Glutamatergic neuron (in vitro differentiated cells): ENCODE measurements at places on chromosomes 16 and 17.

GRCh38 chr16:3595521-3596021, 15.8 kb downstream of the SLX4 start:
- DNase-seq: no peak

DNA sequence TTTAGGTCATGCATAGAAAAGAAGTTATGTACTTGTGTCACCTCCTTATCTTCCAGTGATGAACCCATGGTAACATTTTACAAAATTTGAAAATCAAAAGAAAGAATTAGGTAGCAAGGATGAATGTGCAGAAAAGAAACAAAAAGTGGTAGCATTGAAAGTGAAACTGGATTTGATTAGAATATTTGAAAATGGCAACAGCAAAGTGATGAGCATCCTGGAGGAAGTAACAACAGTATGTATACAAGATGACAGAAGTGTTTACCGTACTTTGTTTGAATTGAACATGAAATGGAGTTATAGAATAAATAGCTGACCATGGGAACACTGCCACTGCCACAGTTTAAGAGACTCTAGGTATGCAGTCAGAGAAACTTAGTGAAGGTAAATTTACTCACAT, 1313.1 kb downstream of the CDH11 start:
- DNase-seq: no peak

- no peak for DNase-seq
These were observed 419.6 kb downstream of the NPIPA7 start for GRCh38 chr16:16798504-16798903.

GRCh38 chr17:19378416-19379360, at the start of gene MAPK7:
Gene MAPK7 (plus strand): TSS chr17:19378498. CDS start chr17:19378901, 403 bp downstream.
- DNase-seq: no peak

DNA sequence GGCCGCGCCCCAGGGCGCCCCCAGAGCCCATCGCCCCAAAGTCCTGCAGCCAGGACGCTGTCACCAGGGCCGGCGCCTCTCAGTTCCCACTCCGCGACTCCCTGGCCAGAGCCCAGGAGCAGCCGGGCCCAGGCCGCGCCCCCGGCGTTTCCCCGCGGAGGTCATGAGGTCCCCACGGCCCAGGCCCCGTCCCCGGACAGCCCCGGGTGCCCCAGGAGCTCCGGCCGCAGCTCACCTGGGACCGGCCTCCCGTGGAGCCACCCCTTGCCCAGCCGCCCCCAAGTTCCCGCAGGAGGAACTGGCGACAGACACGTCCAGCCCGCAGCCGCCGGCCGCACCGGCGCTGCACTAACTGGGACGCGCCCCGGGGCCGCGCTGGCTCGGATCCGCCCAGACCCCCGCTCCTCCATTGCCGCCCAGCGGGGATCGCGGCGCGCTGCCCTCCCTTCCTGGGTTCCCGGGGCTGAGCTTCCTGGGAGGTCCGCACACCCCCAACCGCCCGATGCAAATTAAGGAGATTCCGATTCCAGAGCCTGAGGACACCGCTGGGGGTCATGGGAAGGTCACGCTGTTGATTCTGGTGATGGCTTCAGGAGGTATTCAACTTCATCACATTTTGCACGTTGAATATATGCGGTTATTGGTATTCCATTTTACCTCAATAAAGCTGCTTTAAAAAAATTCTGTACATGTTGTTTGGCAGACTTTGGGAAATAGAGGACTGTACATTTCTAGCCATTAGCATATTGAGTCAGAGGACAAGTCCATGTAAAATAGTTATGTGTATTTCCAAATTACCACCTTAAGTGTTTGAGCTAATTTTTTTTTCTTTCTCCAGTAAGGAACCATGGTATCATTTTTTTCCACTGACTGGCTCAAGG, 9.9 kb downstream of the AHSP start:
- peak; percentile 25 for DNase-seq

DNA sequence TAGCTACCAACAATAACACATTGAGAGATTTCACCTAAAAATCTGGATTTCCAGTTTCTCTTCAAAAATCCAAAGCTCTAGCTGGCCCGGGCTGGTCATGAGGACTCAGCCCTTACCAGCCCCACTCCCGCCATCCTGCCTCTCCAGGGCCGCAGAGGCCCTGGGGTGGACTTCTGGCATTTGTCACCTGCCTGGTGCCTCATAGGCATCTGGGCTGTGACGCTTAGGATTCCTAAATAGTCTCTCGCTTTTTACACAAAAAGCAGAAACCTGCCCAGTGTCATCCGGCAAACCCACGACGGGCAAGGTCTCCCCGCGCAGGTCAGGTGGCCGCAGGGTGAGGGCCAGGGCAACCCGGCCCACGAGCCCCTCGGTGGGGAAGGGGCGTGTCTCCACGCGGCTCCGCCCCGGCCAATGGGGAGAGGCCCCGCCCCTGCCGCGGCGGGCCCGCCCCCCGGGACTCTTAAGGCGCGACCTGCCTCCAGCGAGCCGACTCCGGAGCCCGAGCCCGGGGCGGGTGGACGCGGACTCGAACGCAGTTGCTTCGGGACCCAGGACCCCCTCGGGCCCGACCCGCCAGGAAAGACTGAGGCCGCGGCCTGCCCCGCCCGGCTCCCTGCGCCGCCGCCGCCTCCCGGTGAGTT, at the start of gene VASN:
VASN (plus strand) TSS at position 492 of the 644 bp plus-strand sequence. CDS start 9,030 bp downstream, outside the sequence.
- DNase-seq: peak; percentile 82

DNA sequence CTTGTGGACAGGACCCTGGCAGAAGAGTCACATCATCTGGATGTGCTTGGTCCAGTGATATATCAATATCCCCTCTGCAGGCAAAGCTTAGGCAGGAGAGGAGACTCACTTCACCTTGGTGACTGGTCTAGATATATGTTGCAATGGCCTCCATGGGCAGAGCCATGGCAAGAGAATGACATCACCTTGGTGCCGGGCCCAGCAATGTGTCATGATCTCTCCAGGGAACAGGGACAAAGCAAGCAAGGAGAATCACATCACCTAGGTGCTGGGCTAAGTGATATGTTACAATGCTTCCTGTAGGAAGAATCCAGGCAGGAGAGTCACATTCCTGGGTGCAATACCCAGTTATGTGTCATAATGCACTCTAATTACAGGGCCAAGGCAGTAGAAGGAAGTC, 2106.2 kb downstream of the TP53TG3F start:
- no peak for DNase-seq

DNA sequence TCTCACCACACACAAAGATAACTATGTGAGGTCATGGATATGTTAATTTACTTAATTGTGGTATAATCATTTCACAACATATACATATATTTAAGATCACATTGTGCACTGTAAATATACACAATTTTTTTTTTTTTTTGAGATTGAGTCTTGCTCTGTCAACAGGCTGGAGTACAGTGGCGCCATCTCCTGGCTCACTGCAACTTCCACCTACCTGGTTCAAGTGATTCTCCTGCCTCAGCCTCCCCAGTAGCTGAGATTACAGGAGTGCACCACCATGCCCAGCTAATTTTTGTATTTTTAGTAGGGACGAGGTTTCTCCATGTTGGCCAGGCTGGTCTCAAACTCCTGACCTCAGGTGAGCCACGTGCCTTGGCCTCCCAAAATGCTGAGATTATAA, 11.5 kb upstream of the PRSS54 start:
- no peak for DNase-seq

- no peak for DNase-seq
These were observed 19.3 kb upstream of the ARHGAP44 start for GRCh38 chr17:12769981-12770380.
